SK-N-SH (cell line): ENCODE measurements at places on chromosomes 3 and 15.

- DNase-seq: no peak
These were observed 140.1 kb upstream of the LINGO1 start for GRCh38 chr15:77772641-77773402.

DNA sequence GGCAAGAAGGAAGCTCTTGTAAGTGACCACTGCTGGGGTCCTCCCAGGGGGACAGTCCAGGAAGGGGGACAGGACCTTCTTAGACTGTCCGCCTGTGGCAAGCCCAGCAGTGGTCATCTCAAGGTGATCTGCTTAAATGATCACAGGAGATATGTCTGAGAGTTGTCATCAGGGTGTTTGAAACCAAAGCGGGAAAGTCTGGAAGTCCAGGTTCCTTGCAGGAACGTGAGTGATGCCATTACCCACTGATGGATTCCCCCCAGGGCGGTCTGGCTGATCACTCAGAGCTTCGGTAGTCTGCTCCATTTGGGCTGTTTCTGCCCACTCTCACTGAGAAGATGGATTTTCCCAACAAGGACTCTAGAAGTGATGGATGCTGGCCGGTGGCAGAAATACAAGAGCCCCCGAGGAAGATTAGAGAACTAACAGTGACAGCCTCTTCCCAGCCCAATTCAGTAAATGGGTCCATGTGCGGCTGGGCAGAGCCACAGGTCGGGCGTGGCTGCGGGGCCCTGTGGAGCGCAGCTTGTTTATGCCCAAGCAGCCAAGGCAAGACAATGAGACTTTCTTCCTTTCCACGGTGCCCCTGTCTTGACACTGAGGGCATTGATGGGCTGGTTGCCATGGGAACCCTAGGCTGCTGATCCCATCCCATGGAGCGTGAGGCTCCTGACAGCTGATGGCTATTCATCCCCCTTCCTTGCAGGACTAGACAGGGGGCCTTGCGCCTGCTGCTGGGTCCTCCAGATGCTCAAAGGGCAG lies 9.5 kb downstream of the PCSK6 start:
- no peak for DNase-seq

DNA sequence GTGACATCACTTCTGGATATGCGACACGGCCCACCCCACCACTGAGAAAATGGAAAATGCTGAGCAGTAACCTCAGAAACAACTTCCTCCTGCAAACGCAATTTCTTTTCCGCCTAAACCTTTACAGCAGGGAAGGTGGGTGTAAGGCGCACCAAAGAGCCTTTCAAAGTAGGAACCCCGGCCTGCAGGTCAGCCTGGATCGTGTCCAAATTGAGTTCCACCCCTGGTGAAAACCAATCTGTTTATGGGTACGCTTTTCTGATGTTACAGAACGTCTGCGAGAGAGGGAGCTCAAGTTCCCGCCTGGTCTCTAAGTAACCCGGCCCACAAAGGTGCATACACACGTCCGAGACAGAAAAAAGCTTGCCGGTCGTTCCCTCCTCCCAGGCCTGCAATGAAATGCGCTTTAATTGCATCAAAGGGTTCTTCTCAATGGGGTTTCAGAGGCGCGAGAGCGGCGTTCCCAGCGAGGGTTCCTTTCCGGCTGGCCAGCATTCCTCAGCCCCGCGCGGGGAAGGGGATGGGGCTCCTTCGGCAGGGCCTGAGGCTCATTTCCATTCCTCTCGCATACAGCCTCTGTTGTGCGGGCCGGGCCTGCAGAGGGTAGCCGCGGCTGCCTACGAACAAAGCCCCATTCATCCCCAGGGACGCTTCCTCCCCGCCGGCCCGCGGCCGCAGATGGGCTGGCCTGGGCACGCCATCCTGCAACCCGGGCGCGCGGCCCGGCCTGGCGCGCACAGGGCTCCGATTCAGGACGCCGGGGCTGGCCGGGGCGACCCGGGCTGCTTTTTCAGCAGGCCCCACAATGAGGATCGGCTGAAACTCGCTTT lies 138.1 kb downstream of the TMCO5A start:
- DNase-seq: peak; percentile 84

GRCh38 chr3:192155194-192155593 lies 572.1 kb downstream of the FGF12 start:
- DNase-seq: no peak

- DNase-seq: peak; percentile 14
These were observed 8.5 kb downstream of the GRM2 start for GRCh38 chr3:51715231-51715976.

DNA sequence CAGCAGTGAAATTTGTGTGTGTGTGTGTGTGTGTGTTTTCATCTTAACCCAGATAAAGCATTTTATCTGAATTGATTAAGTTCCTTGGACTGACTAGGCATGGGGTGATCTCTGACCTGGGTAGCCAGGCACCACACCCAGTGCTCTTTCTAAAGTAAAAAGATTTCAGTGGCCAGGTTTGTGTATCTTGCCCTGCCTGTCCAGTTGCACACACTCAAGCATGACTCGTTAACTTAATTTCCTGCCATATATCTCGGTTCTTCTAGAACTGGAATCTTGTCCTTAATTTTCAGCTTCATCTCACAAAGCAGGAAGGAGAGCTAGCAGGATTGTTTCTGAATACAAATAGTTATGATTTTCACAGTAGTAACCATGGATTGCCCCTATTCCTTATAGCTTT lies 17.0 kb downstream of the TM4SF18 start:
- no peak for DNase-seq

DNA sequence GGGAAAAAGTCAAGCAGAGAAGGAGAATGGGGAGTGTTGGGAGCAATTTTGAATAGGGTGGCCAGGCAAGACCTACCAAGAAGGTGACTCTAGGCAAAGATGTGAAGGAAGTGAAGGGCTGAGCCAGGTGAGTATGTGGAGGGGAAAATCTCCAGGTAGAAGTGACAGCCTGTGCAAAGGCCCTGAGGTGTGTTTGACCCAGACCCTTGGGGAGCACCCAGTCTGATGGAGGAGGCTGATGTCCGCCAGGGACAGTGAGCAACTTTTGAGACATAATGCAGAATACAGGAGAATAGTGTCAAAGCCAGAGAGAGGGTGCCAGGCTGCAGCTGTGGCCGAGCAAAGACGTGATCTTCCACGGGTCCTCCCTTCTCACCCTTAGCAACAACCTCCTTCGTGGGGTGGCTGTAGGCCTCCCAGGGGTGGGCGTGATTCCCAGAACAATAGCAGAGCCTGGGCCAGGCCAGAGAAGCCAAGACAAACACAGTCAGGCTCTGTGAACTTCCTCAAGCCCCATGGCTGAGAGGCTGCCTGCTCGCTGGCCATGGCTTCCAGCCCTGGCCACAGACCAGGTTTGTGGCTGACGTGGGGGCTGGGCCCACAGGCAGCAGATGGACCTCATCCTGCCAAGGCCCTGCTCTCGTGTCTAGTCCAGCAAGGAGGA lies 58.1 kb downstream of the SLC6A6 start:
- DNase-seq: no peak

DNA sequence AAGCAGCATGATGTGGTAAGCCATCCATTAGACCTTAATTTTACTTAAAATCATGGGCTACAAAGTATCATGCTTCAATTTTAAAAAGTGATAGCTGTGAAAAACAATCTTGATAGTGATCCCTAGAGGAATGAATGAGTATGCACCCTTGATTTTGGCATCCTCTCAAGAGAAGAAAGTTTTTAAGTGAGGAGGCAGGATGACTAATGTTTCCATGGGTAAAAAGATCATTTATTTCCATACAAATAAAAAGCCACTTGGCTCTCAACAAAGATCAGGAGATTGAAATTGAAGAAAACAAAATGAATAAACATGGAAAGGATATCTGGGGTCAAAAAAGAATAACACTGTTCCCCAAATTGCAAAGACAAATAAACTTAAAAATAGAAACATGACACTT lies 305.4 kb downstream of the MEX3B start:
- no peak for DNase-seq

DNA sequence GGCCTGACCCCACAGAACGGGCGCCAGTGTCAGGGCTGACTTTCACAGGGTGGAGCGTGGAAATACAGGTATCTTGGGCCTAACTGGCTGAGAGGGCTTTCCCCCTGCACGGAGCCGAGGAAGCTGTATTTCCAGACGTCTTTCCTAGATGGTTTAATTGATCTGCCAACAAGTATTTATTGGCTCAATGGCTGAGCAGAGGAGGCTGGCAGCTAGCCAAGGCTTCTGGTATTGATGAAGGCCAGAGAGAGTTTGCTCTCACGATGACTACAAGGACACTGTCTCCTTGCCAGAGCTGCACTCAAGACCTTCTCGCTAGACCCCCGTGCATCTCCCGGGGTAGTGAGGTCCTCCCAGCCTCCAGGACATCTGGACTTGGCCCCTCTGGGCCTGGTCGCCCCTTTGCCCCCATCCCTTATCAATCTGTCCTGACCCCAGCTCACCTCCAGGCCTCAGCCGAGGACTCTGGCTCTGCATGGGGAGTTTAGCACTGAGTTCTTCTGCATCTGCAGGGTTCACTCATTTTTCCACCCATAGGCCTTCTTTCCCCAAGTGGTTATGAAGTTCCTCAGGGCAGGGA lies 20.6 kb downstream of the SPSB4 start:
- DNase-seq: peak; percentile 49

GRCh38 chr3:72593881-72594397 lies 254.3 kb downstream of the SHQ1 start:
- no peak for DNase-seq

GRCh38 chr3:57896691-57897090 lies 111.5 kb upstream of the FLNB start:
- no peak for DNase-seq

DNA sequence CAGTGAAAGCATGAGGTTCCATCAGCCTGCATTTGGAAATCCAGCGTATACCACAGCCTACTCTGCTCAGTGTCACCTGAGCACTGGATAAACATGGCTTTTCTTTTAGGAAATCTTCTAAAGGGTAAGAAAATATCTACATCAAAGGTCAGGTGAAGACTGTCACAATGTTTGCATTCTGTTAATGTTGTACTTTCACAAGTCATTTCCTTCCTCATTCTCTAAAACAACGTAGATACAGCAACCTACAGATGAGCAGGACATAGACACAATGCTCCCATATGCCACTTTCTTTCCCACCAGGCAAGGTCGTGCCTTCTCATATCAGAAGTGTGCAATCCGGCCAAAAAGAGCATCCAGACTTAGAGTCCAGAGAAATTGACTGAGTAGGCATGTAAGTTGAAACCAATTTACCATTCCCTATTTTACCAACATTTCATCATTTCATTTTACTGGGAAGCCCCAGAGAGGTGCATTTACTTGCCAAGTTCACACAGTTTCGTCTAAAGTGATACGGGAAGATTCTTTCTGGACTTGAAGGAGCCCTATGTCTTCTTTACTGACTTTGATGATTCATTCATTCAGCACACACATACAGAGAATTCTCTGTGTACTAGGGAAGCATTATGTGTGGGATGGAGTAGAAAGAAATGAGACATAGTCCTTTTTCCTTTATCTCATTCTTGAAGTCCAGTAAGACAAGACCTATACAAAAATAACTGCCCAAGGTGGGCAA lies 30.6 kb upstream of the LPP start:
- no peak for DNase-seq

GRCh38 chr15:90305932-90306331 lies 40.5 kb downstream of the NGRN start:
- DNase-seq: no peak

DNA sequence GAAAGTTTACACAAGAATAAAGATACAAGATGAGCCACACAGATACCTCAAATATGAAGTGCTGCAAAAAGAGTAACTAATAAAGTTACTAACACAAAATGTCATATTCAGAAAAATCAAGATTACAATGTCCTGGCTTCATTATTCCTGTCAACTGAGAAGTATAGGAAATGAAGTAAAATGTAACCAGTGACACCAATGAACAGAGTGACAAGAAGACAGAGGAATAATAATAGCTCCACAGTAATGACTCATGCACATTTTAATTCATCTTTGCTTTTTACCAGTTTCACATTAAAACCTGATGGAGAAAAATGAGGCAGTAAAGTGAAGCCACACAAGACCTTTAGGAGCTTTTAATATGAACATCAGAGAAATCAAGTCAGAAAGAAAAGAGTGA lies 214.1 kb downstream of the ZBBX start:
- DNase-seq: no peak

- no peak for DNase-seq
These were observed 1036.6 kb downstream of the IGSF11 start for GRCh38 chr3:117998071-117998470.

DNA sequence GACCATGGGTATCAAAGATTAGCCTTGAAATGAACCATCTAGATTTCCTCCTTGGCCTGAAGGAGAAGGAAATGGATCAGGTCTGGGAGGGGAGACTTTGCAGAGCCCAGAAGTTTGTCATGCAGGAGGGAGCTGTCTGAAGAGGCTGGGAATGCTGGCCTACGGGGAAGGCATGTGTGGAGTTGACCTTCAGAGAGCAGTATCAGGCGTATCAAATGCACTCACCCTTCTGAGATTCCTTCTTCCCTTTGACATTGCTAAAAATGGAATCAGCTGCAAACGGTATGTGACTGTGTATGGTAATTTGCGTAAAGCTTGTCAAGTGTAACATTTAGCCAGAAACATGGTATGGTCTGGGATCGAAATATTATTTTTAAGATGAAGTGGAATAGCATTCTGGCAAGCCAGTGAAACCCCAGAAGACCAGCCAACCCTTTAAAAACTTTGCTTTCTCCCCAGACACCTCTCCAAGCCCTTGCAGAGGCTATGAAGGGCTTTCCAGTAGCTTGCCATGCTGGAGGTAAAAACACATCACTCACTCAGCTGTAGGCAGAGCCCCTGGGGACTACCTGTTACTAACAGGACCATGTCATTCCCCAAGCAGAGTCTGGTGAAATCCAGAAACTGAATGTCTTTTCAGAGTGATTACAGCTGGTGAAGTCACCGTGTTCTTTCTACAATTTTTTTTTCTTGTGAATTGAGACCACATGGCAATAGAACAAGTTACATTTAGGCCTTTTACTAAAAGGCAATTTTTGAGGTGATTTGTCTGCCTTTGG lies 174.7 kb upstream of the SLC24A5 start:
- DNase-seq: no peak
